ENCODE measurements at places on chromosomes 11 and 22.

- DNase-seq, result no peak
These were observed 2.6 kb upstream of the OOSP3 start for GRCh38 chr11:59875856-59876519.

DNA sequence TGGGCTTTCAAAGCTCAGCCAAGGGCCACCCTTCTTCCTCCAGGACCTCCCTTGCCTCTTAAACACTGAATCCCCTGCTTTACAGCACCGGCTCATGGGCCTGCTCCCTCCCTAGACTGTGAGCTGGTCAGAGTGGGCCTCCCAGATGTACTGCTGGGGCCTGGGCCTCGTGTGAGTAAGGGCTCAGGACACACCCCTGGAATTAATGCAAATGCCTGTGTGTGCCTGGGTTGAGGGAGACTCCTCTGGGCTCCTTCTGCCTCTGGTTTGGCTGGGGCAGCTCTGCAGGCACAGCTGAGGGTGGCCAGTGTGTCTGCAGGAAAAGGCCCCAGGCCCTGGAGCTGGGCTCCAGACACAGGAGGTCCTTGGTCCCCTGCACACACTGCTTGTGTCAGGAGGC is 24.2 kb downstream of the ALX4 start:
- no peak for DNase-seq

GRCh38 chr11:13923716-13924650 is 38.5 kb upstream of the SPON1 start:
- DNase-seq, result no peak

DNA sequence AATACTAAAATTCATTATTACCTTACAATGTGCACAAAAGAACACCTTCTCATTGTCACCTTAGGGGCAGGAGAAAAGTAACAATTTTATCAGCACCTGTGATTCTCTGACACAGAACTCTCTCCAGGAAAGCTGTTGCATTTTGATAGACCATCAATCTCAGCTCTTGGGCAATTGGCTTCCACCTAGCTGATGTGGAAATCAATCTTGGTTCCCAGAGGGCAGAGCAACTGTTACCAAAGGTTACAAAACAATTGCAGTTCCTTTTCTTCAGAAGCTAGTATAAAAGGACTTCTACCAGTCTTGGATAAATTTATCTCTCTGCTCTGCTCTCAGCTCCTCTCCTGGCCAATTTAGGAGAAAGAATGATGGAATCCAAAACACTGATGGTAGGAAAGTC is 157.8 kb upstream of the DDI1 start:
- DNase-seq, result no peak

DNA sequence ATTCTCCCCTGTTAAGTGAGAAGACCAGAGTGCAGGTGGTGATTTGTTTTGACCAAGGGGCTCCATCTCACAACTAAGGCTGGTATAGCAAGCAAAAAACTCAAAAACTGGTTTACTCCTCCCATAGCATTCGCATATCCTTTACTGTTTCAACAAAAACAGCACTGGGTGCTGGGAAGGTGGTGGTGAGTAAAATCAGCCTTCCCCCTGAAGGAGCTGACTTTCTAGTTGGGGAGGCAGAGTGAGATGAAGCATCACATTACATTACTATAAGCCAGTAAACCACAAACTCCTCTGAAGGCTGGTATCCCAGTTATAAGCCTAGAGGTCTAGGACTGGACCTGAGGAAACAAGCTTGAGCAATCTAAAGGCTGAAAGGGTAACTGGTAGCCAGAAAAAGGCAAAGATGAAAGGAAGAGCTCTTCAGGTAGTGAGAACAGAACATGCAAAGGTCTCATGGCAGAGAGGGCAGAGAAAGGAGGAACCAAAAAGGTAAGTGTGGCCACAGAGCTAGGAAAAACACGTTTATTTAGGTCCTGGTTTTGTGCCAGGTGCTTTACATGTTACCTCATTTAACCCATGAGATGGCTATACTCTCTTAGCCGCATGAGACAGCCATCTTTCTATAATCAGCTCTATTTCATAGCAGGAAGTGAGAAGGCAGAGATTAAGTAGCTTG is 22.3 kb downstream of the TMEM123 start:
- DNase-seq, result no peak

DNA sequence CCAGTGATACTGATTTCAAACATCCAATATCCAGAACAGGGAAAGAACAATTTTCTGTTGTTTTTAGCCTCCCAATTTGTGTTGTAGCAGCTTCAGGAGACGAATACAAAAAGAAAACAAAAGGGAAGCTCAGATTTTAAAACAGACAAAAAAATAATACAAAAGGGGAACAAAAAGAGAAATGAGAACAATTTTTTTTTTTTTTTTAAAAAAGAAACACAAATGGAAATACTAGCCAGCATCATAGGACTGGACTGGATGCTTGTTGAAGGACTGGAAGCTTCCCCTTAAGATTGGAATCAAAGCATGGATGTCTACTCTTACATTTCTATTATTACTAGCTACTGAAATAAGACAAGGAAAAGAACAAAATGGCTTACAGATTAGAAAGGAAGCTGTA is 46.5 kb upstream of the SORL1 start:
- DNase-seq, result no peak

GRCh38 chr22:28025333-28025732 is 106.3 kb upstream of the PITPNB start:
- DNase-seq, result peak; percentile 4

DNA sequence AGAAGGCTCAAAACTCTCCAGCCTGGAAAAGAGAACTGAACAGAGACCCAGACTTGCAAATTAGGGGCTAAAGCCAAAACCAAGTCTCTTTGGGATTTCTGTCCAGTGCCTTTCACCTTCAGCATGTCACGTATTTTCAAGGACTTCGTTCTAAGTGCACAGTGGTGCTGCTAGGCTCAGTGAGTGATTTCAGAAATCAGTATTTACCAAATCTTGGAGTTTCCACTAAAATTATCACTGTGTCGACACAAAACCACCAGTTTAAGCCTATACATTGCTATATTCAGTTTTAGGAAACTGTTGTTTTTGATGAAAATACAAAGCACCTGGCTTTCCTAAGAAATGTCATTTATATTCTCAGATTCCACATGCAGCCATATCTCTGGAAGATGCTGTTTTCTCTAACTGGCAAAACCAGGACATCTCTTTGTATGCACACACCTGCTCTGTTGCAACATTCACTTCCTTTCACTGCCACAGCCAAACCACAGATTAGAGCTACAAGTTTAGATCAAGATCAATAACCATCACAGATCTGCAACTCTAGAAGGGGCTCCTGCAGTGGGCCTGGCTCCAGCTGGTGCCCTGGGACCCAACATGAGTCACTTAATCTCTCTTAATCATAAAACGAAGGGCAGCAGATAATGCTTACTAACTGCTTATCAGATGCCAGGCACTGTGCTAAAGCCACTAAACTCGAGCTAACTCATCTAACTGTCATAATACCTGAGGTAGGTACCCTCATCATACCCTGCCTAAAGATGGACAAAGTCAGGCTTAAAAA is 22.3 kb downstream of the SMCO4 start:
- peak; percentile 60 for DNase-seq

- DNase-seq, result no peak
These were observed 251.8 kb downstream of the TENM4 start for GRCh38 chr11:79189055-79189454.

DNA sequence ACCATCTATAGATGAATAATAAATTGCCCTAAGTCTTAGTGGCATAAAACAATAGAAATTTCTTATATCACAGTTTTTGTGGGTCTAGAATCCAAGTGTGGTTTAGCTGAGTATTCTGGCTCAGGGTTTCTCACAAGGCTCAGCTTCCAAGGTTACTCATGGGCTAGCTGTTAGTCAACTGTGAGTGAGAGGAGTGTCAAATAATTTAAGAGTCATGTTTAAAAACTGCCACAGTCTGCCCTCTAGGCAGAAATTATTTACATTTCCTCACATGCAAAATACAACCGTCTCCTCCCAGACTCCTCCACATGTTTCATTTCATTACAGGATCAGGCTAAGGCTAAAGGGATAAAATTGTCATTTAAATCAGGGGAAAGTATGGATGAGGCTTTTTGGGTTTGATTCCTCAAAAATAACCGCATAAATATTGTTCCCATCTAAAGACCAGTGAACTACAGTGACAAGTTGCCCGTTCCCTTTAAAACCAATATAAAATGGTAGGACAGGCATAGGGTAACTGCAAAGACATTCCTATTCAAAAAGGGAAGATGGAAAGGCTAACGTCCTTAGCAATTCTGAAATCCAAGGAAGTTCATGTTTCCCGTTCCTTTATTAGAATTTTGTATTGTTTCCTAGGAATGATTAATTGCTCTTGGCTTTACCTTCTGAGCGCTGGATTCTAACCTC is 324.3 kb downstream of the DYNC2H1 start:
- DNase-seq, result no peak

DNA sequence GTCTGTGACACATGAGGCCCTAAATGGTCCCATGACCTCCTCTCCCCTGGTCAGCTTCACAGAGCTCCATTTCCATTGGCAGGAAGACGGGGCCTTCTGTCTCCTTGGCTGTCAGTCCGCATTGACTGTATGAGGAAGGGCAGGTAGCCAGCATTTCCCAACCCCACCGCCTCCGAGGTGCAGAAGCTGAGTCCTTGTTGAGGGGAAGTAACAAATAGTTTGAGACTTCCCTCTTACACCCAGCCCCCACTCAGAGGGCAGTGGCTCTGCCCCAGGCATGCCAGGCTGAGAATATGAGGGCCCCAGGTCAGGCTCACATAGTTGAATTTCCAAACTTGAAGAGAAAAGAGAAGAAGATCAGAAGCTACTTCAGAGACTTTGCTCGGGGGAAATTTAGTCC is 611.1 kb downstream of the BRD1 start:
- no peak for DNase-seq

DNA sequence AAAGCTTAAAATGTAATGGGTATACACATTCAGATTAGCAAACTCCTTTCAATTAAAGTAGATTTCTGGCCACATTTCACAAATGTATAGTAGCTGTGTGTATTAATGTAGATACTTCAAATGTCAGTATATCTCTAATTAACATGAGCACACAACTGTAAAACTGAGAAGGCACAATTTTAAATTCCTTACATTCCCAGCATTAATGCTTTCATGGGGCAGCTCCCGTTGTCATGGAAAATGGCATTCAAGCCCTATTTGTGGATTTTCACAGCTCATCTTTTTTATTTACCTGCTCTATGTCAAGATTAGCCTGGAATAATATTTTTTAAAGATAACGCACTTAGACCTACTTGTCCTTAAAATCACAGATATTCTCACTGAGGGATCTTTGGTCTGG is 113.6 kb upstream of the SOX6 start:
- DNase-seq, result no peak

DNA sequence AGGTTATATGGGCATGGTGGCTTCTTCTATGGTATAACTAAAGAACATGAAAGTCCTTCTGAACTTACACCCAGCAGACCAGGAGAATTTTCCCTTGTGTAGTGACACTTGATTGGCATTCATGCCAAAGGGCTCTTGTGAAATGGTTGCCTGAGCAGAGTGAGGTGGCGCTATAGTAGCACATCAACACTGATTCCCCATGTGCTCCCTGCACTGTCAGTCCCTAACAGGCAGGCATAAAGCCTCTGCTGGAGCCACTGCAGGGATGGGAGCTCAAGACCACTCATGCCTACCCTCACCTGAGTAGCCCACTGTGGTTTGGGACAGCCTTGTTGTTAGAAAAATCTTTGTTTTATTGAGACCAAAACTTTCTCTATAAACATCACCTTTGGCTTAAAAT is 92.6 kb upstream of the LIN7C start:
- no peak for DNase-seq

- no peak for DNase-seq
These were observed 1.8 kb downstream of the TBC1D22A start for GRCh38 chr22:46764140-46764680.

Data from WERI-Rb-1 (cell line).